ENCODE measurements at places on chromosomes 6 and 20.

DNA sequence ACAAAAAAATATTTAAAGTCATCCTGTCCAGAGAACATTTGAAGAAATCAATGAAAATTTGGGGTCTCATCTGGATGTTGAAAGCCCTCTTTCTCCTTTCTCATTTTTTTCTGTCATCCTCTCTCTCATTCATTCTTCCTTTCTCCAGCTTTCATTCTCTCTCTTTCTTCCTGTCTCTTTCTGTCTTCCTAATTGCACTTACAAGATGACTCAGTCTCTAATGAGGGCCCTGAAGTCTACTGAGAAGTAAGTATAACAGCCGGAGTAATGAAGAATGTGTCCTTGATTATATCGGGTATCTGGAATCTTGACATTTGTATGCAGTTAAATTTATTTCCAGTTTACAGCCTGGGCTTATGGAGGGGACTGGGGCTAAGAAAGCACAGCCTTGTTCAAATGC is 232.2 kb upstream of the SULF2 start:
- no peak for DNase-seq

DNA sequence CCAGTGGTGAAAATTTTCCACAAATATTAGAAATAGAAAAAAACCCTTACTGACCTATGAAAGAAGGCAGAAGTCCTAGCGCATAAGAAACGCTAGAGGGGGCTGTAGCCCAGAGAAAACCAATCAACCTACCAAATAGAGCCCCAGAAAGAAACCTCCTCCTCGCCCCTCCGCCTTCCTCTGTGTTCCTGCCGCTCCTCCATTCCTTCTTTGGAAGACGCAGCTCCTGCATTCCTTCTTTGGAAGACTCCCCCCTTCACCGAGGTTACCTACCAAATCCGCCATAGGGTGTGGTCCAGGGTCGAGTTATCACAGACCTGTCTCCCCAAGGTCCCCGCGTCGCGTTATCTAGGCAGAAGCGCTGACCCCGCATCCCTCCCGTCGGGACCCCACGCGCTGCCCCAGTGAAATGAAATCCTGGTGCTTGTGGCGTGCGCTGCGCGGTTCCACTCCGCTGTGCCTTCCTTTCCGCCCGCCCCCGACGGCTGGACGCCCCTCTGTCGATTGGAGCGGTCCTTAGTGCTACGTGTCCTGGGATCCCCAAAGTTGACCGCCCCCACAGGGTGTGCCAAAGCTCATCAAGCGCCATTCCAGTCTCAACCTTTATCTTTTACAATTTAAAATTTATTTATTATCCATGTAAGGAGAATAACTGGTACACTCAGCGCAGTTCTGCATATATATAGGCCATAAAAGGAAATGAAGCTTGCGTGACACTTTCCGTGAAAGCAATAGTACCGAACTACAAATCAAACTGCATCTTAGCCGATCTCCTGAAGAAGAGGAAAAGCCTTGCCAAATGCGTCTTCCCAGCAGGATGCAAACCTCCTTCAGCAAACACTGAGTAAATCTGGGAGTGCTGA is 13.0 kb downstream of the RPP21 start:
- DNase-seq: peak; percentile 79

GRCh38 chr20:4335722-4336121 is 320.4 kb upstream of the RNF24 start:
- DNase-seq: no peak

GRCh38 chr6:36372088-36372487 is 15.4 kb downstream of the ETV7 start:
- DNase-seq: no peak

DNA sequence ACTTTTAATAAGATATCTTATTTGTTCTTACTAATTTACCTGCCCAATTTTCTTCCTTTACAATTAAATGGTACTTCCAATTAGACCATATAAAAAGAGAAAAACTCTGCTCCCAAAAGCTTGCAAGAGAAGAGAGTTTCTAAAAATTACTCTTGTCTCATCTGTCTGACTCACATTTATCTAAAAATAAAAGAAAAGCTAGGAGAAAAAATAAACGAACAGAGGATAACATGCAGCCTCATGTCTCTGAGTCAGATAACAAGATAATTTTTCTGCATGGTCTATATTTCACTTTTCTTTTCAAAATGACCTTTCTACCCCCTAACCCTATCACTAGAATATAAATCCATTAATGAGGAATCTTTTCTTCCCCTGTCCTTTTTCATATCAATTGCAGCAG is 127.2 kb upstream of the TCF21 start:
- no peak for DNase-seq

DNA sequence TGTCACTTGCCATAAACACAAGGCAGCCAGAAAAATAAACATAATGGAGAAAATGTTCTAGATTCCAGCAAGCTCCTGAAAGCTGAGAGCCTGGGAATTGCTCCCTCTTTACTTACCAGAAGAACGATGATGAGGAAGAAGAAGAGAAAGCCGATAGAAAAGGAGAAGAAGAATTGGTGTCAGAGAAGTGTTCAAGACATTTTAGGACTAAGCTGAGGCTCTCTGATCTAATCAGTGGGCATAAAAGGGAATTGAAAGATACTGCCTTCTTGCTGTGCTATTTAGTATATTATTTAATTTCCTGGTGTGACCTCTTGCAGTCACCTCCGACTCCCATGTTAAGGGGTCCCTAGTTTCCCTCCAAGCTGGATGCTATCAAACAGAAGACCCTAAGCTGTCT is 316.6 kb upstream of the JARID2 start:
- no peak for DNase-seq

DNA sequence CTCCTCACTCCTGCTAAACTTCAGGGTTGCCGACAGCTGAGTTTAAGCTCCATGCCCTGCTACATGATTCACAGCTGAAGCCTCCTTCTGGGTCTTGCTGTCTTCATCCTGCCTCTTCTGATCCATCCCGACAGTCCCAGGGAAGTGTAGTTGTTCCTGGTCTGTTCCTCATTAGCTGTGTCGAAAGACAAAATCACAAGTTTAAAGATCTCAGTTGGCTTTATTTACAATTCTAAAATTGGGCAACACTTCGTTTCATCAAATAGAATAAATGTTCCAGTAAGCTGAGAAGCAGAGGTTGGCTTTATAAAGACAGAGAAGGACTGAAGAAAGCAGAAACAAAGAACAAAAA is 4.1 kb upstream of the SLC2A10 start:
- no peak for DNase-seq

DNA sequence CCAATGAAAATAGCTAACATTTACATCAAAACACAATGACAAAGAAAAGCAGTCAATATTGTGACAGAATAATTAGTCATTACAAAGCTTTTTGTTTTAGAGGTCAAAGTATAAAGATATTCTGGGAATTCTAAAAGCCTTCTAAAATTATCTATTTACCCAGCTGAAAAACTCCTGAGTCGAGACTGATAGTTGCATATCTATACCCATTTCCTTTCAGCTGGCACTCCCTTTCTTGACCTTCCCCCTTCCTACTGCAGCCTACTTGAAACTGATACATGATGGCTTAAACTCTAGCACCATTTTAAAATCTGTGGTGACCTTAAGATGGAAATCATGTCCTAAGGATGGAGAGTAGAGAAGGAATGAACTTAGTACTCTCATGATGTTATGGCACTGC is 38.6 kb downstream of the LMBRD1 start:
- DNase-seq: peak; percentile 10

- DNase-seq: no peak
Measured at GRCh38 chr6:71665931-71666330, 220.4 kb upstream of the RIMS1 start.

DNA sequence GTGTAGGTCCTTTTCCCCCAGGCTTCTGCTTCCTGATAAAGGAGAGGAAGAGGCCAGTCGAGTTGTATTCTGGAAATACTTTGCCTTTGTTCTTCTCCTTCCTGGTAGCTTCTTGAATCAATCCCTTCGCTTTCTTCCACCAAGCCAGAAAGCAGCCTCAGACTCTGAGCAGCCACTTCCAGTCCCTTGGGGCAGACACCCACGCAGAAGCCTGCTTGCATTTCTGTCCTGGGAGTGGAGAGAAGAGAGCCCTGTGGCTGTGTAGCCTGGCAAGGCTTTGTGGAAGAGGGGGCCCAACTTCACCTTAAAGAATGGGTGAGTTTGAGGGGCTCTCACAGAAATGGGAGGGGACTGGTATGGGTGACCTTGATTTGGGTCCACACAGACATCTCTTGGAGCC is 211.0 kb upstream of the SSTR4 start:
- no peak for DNase-seq

DNA sequence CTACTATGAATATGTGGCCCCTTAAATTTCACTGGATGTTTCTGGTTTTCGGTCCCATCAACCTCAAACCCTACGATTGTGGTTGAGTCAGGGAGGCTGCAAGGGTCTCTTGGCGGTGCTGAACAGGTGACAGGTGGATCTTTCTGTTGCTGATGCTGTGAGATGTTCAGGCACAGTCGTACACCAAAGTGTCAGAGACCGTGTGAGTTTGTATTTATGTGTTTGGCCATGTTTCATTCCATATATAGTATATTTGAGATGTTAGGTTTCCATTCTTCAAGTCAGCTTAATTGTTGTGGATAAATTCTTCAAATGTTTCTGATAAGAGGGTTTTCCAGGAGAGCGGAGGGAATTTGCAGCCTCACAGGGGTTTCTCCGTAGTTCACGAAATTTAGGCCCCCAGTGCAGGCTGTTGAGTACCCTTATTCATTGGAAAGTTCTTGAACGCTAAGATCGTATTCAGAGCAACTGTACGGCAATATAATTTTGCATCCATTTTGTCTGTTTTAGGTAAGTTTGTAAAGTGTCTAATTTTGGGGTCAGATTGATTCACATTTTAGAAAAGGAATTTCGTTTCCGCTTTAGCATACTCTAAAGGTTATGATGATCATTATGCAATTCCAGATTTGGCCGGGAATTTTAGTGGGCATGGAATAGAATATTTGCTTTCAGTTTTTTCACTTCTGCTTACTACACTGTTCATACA is 1.2 kb downstream of the TAB2 start:
- no peak for DNase-seq

DNA sequence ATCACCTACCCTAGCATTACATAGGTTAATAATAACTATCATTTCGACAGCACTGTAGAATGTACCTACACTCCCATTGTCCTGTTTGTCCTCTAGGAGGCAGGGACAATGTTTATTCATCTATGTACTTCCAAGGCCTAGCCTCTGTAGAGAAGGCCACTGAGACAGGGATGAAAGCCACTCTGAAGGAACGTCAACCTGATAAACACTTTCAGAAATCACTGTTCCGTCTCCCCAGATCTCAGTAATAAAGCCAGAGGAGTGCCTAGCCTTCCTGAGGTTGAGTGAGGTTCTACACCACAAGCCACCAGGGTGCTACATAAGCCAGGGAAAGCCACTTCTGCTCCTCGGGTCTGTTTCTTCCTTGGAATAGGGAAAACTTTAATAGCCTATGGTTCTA is 44.8 kb downstream of the POPDC3 start:
- DNase-seq: peak; percentile 8

- no peak for DNase-seq
Measured at GRCh38 chr6:31465185-31465536, 32.8 kb upstream of the MICB start.

GRCh38 chr6:17389274-17389847 is 4.0 kb upstream of the CAP2 start:
- no peak for DNase-seq

GRCh38 chr6:14622085-14622484 is 504.5 kb downstream of the CD83 start:
- DNase-seq: peak; percentile 21

DNA sequence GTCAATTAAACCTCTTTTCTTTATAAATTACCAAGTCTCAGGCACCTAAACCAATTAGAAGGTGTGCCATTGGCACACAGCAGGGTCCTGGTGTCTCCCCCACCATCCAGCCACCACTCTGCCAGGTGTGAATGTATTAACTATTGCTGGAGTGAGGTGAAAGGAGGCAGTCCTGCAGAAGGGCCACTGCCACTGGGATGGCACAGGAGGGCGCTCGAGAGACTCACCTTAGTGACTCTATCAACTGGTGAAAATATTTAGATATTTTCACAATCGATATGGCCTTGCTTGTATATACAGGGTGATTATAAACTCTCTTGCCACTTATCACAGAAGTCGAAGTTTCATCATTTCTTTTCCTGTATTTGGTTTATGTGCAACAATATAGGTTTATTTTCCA is 145.6 kb upstream of the ESR1 start:
- no peak for DNase-seq

DNA sequence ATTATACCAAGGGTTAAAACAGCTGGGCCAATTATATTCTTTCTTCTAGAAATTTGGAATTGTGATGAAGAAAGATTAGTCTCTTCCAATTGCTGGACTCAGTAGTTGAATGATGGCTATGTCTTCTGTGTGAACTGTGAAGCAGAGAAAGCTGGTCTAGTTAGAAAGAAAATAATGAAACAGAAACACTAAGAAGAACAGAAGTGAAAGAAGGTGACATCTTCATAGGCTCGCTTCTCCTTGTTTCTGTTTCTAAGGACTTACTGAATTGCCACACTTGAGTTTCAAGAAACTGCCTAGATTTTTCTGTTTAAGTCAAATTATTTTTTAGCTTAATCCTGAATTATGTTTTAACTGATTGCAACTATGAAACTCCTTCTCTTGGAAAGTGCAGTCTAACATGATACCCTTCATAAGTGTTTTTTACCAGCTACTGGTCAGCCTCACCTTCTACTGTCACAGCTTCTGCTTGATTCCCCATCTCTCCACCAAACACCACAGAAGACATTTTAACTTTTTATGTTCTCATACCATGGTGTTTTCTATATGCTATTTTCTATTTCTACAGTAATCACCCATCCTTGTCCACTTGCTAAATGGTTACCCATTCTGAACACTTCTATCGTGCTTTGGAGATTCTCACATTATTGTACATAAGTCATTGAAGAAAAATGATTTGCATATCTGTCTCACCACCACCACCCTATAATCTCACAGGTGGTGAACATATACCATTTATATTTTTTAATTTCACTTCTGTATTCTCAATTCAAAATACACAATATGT is 268.8 kb downstream of the GRIK2 start:
- DNase-seq: no peak

Data from common myeloid progenitor, CD34-positive (primary cell).